ENCODE measurements at places on chromosomes 4 and X.

DNA sequence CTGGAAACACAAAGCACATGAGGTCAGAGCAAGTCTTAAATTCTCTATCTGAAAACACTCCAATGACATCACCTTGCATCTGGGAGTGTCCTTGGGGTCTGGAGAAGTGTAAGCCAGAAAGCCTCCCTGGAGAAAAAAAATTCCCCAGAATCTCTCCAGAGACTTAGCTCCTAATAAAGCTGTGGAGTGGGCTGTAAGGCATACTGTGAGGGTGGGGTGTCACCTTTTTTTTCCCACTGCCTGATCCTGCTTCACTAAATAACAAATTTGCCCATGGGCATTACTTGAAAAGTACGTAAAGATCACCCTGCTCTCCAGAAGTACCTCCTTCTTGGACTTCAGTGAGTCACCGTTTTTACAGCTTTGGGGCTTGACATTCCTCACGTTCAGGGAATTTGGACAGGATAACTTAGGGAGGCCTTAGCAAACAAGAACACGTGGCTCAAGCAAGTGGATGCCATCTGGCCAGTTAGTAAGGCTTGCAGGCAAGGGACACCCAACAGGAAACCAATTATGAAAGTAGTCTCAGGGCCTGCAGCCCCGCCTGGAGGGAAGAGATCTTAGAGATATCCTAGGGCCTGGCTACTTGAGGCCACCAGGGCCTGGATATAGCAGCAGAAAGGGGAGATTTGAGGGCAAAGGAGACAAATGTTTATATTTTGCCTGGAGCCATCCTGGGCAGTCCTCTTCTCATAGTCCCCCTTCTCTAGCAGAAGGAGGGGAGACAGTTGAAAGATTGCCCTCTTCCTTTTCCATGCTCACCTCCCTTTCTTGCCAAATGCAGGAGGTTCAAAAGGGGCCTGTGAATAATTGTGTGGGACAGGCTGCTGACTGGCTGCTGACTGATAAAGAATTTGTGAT lies 60.1 kb upstream of the PLAC1 start:
- peak; percentile 98 for DNase-seq

DNA sequence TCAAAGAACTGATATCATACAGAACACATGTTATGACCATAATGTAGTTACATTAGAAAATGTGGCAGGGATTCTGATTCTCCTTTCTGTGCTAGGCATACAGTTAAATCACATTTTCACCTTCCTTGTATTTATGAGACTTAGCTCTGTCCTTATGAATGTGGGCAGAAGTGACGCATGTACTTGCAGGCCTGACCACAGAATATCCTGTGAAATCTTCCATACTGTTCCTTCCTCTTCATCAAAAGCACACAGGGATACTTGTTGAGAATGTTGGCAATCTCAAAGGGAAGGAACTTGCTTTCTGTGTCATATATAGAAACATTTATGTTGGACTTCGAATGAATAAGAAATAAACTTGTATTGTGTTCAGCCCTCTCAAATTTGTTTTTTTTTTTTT lies 17.2 kb upstream of the MYOZ2 start:
- no peak for DNase-seq

GRCh38 chr4:128776794-128777216 lies 32.7 kb upstream of the JADE1 start:
- DNase-seq = peak; percentile 35

- no peak for DNase-seq
Measured at GRCh38 chrX:124501586-124501985, 155.2 kb downstream of the SH2D1A start.

DNA sequence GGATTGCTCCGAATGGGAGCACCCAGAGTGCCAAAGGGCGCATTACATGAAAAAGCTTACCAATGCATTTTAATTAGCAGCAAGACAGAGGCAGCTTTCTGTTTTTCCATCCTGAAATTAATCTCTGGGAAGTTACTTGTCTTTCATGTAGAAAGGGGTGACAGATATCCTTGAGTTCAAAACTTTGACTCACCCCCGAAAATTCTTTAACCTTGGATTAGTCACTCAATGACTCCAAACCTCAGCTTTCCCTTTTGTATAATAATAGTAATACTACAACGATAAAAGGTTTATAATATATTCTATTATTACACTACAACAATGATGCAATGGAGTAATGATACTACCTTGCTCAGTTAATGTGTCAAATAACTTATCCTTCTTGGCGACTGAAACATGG lies 126.3 kb downstream of the ADAMTS3 start:
- no peak for DNase-seq

DNA sequence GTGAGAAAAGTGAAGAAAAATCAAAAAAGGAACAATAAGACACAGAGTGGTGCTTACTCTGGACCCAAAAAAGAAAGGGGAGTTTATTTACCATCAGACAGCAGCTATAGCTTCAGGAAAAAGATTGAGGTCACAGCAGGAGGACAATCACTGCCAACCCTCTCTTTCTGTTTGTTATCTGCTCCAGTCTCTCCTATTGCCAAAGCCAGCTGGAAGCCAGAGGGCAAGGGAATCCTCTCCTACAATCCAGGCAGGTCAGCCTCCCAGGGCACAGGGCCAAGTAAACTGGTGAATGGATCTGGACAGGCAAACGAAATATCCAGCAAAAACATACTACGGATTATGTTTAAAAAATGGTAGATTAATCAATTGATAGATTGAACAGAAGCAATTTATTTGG lies 306.9 kb upstream of the SLIT2 start:
- DNase-seq = no peak

DNA sequence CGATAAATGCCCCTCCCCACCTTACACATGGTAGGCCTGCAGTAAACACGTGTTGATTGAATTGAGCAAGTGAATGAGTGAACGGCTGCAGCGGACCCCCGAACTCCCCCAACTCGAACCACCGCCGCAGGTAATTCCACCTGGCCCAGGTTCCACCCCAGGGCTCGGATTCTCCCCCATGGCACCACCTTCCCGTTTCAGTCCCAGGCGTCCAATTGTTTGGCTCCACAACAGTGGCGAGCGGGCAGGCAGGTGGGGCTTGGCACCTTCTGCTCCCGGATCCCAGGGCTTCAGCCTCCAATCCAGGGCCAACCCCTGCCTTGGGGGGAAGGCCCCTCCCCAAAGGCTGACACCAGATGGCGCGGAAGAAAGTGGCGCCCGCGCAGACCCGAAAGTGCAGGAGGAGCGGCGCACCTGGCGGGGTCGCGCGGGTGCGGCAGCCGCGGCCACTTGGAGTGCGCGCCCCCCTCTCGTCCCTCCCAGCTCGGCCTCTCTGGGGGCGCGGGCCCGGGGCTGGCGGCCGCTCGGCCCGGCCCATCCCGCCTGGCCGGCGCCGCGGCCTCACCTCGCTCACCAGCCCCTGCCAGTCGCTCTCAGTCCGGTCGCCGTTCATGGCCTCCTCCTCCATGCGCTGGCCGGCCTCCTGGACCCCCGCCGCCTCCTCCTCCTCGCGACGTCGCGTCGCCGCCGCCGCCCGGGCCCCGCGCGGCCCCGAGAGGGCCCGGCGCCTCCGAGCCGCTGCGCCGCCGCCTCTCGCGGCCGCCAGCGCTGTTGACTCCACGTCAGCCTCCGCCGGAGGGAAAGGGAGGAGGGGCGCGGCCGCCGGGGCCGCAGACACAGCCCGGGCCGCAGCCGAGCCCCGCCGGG lies at the start of gene CCDC149:
Gene CCDC149, minus strand, starts transcription at position 791 of the 867 bp plus-strand sequence. Its CDS starts 178 bp downstream, at position 613.
- DNase-seq = no peak

GRCh38 chrX:79162076-79162475 lies 17.6 kb downstream of the GPR174 start:
- DNase-seq = no peak

DNA sequence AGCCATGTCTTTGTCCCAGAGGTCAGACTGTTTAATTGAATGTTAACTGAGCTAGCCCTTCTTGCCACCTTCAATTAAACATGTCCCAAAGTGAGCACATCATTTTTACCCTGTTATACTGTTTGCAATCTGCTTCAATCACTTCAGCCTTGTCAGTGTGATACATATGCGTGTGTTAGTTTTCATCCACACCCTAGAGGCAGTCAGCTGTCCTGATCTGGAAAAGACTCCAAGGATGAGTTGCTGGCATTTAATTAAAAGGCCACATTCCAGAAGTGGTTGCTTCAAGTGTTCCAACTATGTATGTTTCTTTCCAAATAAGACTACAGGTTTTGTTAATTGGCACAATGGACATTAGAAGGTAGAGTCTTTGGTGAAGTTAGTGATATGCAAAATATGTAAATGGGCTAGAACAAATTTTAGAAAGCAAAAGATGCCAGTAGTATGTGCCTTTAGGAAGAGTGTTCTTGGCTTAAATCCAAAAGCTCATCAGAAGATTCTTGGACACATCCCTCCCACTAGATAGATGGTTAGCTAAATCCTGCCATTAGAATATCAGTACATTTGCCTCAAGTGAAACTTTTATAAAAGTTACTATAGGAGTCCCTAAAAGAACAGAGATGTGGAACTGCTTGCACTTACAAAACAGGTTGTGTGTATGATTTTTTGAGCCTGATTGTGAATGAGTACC lies 79.5 kb upstream of the SLIT2 start:
- no peak for DNase-seq

- DNase-seq = no peak
Measured at GRCh38 chr4:76714226-76714625, 183.7 kb downstream of the SOWAHB start.

DNA sequence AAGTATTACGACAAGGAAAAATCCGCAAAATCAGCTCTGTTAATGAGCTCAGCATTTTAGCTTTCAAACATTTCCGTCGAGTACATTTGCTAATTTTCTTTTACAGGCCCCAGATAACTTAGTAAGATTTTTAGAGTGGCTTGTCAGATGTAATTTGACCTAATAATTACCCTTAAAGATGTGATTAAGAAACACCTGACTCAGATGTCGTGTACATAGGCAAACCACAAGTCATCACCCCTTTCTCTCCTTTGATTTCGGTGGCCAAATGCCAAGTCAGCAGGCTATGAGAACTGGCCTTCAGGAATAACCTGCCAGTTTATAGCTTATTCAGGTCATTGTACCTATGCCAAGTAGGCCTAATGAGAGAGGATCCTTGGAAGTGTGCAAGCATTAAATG lies 369.6 kb downstream of the PCDH7 start:
- DNase-seq = no peak

DNA sequence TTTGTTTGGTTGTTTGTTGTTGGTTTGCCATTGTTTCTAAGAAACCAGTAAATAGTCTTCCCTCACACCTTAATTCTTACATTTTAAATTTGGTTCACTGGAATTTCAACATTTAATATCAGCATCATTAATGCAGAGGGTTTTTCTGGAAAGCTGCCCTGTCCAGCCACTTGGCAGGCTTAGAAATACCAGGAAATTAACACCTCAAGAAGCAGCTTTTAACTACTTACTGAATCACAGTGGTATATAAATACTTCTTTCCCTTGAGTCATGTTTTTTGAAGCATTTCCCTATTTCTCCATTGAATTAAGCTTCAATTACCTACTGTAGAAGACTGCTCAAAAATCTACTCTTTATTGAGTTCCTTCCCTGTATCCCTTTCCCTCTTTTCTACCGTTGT lies 1221.1 kb upstream of the ADGRL3 start:
- no peak for DNase-seq

- DNase-seq = no peak
Measured at GRCh38 chrX:45758319-45758718, 557.6 kb upstream of the DIPK2B start.

- no peak for DNase-seq
Measured at GRCh38 chrX:130756233-130756632, 146.8 kb downstream of the ENOX2 start.

GRCh38 chr4:66591968-66592367 lies 921.7 kb upstream of the EPHA5 start:
- DNase-seq = no peak

- DNase-seq = no peak
Measured at GRCh38 chr4:159150821-159151390, 48.0 kb downstream of the RAPGEF2 start.

GRCh38 chrX:139945075-139945474 lies 12.2 kb upstream of the ATP11C start:
- DNase-seq = no peak

DNA sequence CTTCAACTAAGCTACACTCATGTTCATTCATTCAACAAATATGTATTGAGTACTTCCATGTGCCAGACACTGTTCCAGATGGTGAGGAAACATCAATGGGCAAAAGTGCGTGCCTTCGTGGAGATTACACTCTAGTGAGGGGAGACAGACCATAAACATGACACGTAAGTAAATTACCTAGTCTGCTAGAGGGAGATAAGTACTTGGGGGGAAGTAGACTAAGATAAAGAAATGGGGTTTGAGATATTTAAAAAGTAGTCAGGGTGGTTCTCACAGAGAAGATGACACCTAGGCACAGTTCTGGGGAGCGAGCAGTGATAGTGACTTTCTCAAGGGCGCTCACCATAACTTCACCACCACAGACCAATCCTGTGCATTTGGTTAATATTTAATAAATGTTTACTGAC lies 11.7 kb downstream of the JCHAIN start:
- no peak for DNase-seq

GRCh38 chr4:154779362-154779947 lies 1.6 kb upstream of the RBM46 start:
- DNase-seq = peak; percentile 10

GRCh38 chrX:27968352-27968751 lies 12.9 kb downstream of the DCAF8L1 start:
- no peak for DNase-seq

DNA sequence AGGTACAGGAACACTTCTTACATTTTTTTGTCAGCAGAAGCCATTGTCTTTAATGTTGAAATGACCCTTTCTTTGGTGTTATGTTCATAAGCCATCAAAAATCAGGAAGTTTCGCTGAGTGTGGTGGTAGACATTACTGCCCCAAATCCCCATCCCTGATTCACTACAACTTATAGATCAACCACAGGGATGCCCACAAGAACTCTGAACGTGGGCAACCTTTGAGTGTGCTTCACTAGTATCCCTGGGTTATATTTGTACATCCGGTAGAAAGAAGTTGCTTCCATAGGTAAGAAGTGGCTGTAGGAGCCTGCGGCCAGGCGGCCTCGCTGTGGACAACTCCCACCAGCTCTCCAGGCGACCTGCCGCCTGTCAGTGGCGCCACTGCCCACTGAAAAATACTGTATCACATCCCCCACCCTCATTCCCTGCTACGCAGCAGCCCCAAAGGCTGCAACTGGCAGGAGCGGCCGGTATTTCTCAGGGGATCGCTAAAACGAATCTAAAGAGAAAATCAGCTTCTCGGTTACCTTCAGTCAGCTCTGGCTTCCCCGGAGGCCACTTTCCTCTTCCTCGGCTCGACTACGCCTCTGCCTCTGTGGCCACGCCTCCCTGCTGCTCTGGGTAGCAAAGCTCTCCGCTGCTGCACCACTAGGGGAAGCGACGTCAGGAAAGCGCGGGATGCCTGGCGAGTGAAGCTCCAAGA lies 13.9 kb upstream of the ETDC start:
- no peak for DNase-seq

GRCh38 chr4:177229331-177229730 lies 80.3 kb upstream of the NEIL3 start:
- DNase-seq = no peak

GRCh38 chr4:183469936-183470335 lies 25.5 kb downstream of the CDKN2AIP start:
- no peak for DNase-seq

DNA sequence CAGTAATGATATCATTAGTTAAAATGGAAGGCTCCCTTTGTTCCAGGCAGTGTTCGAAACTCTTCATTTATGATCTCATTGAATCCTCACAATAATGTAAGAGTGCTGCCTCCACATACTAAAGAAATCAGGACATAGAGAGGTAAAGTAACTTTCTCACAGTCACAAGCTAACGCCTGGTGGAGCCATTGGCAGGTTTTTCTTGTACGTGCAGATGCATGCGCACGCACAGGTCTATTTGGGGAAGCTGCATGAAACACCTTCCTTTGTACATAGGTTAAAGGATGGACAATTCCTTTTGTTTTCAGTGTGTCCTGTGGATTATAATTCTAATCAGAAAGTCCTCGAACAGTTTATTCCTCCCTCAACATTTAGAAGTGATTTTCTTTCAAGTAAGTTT lies 176.2 kb downstream of the RAPGEF2 start:
- DNase-seq = no peak

All from HFF-Myc (cell line).